ENCODE measurements at places on chromosomes 3 and 15.

DNA sequence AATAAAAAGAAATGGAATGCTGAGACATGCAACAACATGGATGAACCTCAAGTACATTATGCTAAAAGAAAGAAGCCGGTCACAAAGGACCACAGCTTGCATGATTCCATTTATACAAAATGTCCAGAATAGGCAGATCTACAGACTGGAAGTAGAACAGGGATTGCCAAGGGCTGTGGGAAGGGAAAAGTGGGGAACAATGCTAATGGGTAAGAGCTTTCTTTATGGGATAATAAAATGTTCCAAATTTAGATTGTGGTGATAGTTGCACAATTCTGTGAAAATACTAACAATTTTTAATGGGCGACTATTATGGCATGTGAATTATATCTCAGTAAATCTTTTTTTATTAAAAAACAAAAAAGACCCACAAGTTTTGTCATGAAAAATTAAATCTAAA, 106.2 kb downstream of the TMCO5A start:
- DNase-seq = no peak

- DNase-seq = no peak
These were observed 124.6 kb downstream of the NTRK3 start for GRCh38 chr15:88131937-88132336.

DNA sequence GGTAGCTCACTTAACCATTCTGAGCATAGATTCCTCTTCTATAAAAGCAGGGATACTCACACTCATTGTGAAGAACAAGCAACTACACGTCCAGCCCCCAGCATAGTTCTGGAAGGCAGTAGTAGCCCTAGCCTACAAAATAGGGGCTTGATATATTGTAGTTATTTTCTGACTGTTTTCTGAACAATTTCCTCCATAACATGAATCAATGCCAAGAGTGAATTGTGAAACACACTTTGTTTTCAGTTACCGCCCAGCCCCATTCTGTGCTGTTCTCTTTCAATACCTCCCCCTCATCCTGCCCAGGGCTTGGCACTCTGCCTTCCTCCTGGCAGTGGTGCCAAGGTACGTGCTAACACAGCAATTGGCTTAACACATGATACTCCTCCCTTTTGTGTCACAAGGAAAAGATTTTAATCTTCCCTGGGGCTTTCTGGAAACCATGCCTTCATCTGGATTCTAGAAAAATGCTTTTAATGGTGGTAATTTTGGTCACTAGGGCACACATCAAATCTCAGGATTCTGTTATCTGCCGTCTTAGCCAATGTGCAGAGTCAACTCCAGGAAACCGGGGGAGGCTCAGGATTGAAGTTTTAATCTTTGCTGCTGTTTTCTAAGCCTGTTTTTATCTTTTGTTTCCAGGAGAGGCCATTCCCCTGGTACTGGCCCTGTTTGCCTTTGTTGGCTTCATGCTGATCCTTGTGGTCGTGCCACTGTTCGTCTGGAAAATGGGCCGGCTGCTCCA, 37.2 kb downstream of the IL20RB start:
- no peak for DNase-seq

GRCh38 chr15:51803965-51804364, 25.5 kb upstream of the TMOD3 start:
- no peak for DNase-seq

DNA sequence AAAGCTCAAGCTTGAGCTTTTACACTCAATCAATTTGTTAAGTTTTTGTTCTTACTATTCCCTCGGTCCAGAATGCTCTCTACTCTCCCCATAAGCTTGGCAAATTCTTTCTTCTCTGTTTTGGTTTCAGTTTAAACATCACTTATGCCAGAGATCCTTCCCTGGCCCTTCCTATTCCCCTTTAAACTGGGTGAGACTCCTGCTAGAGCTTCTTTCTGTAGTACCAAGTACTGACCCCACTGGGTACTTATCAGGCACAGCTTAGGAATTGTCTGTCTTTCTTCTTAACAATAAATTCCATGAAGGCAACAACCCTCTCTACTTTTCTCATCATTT, 76.7 kb upstream of the PHLDB2 start:
- no peak for DNase-seq

GRCh38 chr3:41176596-41176995, 22.7 kb upstream of the CTNNB1 start:
- DNase-seq = no peak

DNA sequence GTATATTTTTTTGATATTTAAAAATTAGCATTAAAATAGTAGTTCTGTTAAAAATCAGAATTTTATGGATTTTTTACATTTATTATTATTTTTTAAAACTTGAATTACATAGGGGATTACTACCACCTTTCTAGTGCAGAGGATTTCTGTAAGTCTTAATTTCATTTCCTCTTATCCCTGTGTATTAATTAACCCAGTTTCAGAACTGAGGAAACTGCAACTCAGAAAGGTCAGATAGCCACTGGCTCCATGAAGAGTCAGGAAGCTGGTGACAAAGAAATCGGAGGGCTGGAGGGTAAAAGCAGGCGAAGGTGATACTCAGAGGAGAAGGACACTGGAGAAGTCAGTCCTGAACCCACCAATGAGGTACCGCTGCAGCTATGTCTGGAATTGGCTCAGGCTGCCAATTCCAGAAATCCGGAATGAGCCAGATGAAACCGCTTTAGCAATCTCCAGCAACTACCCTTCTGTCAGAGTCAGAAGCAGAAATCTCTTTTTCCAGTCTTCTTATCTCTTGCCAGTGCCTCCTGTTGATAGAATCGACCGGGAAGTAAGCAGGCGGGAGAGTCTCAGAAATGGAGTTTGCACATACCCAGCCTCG, 308.5 kb downstream of the SV2B start:
- DNase-seq = no peak

DNA sequence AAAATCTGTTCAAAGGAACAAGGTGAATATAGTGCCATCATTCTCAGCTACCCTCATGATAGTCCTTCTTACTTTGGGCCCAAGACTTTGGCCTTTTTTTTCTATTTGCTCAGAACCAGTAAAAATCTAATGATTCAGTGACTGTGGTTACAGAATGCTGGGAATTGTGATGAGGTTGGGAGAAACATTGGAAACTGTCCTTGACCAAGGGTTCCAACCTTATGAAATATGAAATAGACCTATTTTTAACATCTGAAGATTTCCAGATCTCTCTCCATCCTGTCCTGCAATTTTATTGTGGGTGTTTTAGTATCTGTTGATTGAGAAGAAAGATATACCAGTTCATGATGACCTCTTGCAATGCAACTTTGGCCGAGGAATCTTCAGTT, 34.9 kb downstream of the TMEM45A start:
- DNase-seq = no peak

DNA sequence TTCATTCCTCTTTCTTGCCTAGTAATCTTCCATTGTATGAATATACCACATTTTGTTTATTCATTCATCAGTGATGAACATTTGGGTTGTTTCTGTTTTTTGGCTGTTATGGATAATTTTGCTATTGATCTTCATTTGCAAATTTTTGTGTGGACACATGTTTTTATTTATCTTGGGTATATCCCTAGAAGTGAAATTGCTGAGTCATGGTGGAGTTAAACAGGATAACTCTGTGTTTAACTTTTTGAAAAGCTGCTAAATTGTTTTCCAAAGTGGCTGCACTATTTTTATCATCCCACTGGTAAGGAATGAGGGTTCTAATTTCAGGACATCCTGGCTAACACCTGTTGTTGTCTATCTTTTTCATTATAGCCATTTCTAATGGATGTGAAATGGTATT, 74.6 kb upstream of the ARL6 start:
- DNase-seq = no peak

DNA sequence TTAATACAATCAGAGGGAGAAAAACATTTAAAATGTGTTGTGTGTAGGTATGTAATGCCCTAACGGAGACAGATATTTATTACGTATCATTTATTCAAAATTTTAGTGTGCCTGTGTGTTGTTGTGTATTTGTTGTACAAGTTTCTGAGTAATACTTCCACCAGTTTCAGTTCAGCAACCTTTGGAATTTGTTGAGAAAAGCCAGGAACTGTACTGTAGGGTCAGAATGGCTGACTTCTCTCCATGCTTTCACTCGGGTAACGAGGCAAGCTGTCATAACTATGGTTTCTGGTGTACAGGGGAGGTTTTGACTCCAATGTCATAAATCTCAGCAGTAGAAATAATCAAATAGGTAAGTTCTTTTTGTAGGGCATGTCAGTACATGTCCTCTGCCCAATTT, 23.8 kb upstream of the CNTN6 start:
- no peak for DNase-seq

- no peak for DNase-seq
These were observed 148.9 kb upstream of the GBE1 start for GRCh38 chr3:81910244-81910852.

DNA sequence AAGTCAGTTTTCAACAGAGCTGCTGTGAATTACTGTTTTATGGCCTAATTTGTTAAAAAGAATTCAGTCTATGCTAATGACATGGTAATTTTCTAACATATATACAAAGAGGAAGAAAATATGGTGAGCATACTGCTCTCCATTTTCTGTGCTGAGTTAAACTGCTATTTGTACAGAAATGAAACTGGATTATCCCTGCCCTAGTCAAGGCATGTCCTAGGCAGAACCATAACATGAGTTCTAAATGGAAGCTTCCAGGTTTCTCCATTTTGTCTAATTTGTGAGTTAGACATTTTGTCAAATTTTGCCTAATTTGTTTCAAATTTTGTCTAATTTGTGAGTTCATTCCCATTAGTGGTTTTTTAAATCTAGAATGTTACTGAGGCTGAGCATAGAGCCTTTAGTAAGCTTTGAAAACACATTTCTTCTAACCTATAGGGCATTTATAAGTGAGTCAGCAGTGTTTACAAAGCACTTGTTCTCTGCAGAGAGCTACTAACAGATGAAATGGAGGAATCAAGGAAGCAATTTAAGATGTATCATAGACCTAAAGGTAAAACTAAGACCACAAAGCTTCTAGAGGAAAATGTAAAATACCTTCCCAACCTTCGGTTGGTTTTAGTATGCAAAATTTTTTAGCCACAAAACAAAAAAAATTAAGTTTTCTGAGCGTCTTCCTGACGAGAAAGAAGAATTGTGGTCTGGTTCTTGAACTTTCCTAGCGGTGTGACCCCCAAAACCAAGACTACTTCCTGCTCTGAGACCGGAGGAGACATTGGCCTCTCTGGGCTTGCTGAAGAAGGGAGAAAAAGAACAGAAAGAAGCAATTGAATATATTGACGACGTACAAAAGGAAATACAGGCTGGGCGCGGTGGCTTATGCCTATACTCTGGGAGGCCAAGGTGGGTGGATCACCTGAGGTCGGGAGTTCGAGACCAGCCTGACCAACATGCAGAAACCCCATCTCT, 9.8 kb downstream of the P2RY14 start:
- no peak for DNase-seq

GRCh38 chr15:68354923-68355322, 77.0 kb downstream of the ITGA11 start:
- DNase-seq = no peak

GRCh38 chr3:147336543-147337278, 69.6 kb downstream of the ZIC4 start:
- DNase-seq = no peak

- DNase-seq = no peak
These were observed 224.5 kb downstream of the XXYLT1 start for GRCh38 chr3:195046441-195046840.

DNA sequence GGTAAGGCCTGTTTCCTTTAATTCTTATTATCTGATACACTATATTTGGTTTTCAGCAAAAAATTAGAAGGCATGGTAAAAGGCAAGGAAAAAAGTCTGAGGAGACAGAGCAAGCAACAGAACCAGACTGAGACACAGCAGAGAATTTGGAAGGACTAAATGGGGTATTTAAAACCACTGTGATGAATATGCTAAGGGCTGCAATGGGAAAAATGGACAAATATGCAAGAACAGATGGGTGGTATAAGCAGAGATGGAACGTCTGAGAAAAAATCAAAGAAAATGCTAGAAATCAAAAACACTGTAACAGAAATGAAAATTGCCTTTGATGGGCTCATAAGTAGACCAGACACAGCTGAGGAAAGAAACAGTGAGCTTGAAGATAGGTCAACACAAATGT, 50.8 kb upstream of the NSMCE3 start:
- no peak for DNase-seq

GRCh38 chr3:170367797-170368196, 10.3 kb downstream of the SKIL start:
- no peak for DNase-seq

DNA sequence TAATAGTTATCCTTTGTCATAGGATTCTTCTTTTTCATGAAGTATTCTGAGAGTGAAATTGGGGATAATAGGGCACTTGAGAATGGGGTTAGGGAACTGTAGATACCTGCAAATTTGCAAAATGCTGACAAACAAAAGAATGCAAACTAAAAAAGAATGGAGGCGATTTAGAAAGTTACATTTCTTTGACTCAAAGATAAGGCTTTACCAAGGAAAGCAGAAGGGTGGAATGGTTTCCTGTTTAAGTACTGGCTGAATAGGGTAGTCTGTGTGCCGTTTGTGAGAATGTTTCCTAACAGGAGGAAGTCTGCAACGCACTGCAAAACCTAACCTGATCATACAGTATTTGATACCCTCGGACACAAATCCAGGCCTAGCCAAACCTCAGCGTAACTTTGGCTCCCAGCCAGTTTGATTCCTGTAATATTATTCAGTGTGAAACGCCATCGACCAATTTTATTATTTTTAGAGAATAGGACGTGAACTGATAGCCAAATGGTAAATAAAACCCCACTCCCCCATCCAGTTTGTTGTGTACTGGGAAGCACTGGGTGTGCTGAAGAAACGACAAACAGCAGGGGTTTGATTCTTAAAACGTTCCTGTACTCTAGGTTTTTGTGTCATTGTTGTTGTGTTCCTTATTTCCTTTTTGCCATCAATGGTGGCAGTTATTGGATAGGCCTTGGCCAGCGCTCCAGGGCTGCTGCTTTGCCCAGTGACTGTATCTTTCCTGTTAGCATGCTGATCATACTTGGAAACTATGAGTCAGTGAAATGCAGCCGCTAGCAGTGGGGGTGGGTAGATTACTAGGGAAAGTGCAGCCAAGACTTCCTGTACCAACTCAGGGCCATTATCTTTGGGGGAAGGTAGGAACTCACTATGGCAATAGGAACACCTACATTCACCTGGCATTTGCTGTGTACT, 148.0 kb upstream of the TBL1XR1 start:
- no peak for DNase-seq

GRCh38 chr3:104911376-104911775, 455.3 kb upstream of the ALCAM start:
- DNase-seq = no peak

DNA sequence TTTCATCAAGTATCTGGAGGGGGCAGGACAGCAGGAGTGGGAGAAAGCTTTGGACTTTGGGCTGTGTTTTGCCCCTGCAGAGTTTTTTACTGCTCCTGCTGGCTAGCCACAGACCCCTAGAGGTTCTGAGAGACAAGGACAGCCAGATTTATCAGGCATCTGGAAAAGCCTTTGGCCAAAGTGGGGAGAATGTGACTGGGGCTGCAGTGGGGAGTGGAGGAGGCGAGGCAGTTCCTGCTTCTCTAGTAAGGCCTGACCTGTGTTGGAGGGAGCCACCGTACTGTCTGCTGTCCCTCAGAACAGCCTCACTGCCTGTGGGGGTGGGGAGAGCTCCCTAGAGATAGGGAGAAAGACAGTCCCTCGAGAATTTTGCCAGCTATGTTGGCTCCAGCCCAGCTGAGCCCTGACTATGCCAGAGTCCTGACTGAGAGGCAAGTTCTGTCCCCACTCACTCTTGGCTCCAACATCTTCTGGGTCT, 2.2 kb downstream of the ALPK3 start:
- DNase-seq = no peak
